ENCODE measurements at places on chromosomes 5 and 9.

GRCh38 chr9:20662156-20662555, 21.9 kb upstream of the FOCAD start:
- no peak for DNase-seq

GRCh38 chr5:98700730-98701129, 72.7 kb upstream of the RGMB start:
- no peak for DNase-seq

- DNase-seq: no peak
Measured at GRCh38 chr5:43422143-43422542, 10.0 kb upstream of the CCL28 start.

DNA sequence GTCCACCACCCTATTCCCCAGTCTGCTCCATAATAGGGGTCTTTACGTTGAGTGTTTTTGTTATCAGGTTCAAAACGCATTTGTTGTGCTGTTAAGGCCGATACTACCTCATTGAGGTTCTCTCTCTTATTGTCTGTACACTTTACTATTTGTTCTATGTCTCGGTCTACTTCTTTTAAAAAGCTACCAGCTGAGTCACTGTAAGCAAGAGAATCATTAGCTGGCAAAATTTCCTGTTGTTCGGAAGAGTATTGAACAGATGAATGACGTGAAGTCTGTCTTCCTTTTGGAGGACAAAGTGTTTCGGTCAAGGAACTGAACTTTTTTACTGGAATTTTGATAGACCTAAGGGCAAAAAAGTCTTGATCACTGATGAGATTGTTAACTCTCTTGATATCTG, 10.3 kb downstream of the LYSMD3 start:
- no peak for DNase-seq

GRCh38 chr5:113064806-113065205, 88.2 kb downstream of the DCP2 start:
- DNase-seq: no peak

DNA sequence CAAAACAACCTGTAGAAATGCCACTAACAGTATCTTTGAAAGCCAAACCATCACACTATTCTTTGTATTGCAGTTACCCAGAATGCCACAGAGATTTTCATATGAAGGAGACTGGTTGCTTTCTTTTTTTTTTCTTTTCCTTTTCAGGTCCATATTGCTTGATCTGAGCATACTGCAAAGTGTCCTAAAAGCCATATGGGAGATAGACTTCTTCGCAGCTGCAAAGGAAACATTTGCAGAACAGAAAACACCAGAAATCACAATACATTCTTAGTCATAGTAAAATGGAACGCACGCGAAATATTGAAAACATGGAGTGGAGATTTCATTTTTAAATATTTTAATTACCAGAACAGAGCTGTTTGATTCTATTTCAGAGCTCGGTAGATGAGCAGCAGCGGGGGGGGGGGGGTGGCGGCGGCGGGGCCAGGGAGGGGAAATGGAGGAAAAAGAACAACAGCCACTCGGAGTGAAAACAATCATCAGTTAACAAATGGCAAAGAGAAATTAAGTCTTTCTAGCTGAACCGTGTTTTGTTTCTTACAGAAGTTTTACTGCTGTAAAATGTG, 284.1 kb downstream of the NFIB start:
- DNase-seq: no peak

GRCh38 chr9:114855488-114855887, 49.6 kb upstream of the TNFSF15 start:
- no peak for DNase-seq

DNA sequence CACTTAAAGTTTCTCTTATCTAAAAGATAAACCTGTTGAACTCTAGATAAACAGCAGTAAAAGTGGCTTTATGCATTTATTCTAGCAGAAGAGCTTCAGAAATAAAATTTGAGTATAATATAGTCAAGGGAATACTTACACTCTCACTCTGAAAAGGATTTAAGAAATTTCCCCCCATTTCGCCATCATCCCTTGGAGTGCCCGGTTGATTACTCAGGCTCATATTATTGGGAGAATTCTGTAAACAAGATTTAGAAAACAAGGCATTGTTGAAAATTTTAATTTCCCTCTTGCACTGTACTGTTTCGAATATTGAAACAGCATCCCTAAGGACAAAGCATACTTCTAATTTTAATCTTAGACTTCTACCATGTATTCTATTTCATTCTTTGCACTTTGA, 34.5 kb upstream of the ACOT12 start:
- DNase-seq: no peak

GRCh38 chr5:147901599-147902039, 4.7 kb downstream of the C5orf46 start:
- DNase-seq: no peak

GRCh38 chr9:1001838-1002237, 25.4 kb downstream of the DMRT3 start:
- no peak for DNase-seq

GRCh38 chr5:73446631-73447529, 1.7 kb downstream of the FOXD1 start:
- no peak for DNase-seq

DNA sequence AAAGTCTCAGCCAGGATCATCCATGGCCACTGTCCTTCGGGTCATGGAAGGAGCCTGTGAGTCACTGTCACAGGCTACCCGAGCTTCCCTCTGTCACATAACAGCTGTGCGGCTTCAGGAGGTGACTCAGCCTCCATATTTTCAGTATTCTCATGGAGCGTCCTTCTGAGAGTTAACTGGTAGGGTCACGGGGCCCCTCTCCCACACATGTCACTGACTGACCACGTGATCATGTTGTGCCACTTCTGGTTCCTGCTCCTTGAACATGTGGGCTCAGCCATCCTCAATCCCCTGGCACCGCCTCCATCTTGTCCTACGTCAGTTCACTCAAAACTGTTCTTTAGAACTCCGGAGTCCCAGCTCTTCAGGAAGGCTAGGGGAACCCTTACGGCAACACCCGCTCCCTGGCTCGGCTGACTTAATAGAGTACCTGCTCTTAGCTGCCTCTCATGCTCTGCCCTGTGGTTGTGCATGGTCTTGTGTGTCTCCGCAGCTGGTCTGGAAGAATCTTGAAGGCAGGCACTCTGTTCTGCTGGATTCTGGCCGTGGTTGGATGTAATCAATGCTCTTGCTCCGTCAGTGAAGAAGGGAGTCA, 182.8 kb downstream of the ICE1 start:
- DNase-seq: no peak

GRCh38 chr5:72465066-72465465, 42.1 kb downstream of the ZNF366 start:
- no peak for DNase-seq

- no peak for DNase-seq
Measured at GRCh38 chr9:110427497-110428104, 89.9 kb upstream of the TXNDC8 start.

- DNase-seq: peak; percentile 76
Measured at GRCh38 chr5:133968204-133968980, at the start of gene C5orf15. Gene C5orf15, minus strand, starts transcription at chr5:133968625. Its CDS starts 41 bp downstream, at chr5:133968584.

- DNase-seq: no peak
Measured at GRCh38 chr5:134133995-134134541, 19.6 kb downstream of the TCF7 start.

All from activated CD4-positive, alpha-beta T cell treated with anti-CD3 and anti-CD28 coated beads, Interleukin-2, amount 50 U/mL, for 24 hours (primary cell).